Activated CD8-positive, alpha-beta memory T cell treated with anti-CD3 and anti-CD28 coated beads for 24 hours (primary cell): ENCODE measurements at places on chromosomes 3 and 15.

- no peak for DNase-seq
Measured at GRCh38 chr15:38818157-38818790, 253.7 kb upstream of the RASGRP1 start.

DNA sequence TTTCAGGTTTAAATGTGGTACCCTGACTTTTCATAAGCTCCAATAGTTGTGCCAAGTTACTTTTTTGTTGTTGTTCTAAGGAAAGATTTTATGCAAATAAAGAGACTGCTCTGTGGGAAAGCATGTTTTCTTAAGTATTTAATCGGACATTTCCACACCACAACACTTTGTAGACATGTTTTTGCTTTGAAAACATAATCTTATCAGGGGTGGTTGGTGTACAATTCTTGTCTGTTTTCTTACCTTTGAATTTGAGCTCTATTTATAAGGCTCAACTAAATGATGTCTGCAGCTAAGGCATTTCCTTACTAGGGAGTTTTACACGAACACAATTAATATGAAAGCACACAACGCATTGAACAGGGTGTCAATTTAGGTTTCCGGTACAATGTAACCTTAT lies 81.5 kb upstream of the CDIN1 start:
- no peak for DNase-seq

DNA sequence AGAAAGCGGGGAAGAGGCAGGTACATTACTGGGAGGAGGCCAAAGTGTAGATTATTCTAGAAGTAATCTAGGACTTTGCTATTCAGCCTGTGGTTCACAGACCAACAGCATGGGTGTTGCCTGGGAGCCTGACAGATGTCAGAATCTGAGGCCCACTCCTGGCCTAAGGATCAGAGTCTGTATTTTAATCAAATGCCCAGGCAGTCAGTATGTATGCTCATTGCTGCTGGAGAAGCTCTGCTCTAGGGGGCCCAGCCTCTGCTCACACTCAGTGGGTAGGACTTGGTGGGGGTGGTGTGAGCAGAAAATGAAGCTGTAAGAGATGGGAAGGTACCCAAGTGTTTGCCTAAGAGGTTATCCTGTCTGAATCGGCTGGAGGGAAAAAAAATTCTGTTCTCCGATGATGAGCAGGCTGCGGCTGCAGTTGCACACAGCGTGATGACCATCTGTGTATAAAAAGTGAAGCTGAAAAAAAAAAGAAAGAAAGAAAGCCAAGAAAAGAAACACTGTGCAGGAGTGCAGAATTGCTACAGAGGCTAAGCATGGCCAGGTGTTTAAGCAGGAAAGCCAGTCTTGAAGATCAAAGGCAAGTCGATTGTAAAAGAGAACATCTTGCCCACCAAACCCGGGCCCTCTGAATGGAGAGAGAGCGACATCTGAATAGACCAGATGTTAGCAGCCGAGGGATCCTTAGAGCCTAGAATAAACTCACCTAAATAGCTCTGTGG lies 65.2 kb downstream of the EIF4E3 start:
- no peak for DNase-seq

GRCh38 chr3:63479661-63480035 lies 172.8 kb upstream of the SNTN start:
- no peak for DNase-seq
